HuH-7.5 (cell line): ENCODE measurements at places on chromosomes 16 and 17.
A peak's percentile ranks its signal among the peaks of the same experiment; 100 is the strongest.

DNA sequence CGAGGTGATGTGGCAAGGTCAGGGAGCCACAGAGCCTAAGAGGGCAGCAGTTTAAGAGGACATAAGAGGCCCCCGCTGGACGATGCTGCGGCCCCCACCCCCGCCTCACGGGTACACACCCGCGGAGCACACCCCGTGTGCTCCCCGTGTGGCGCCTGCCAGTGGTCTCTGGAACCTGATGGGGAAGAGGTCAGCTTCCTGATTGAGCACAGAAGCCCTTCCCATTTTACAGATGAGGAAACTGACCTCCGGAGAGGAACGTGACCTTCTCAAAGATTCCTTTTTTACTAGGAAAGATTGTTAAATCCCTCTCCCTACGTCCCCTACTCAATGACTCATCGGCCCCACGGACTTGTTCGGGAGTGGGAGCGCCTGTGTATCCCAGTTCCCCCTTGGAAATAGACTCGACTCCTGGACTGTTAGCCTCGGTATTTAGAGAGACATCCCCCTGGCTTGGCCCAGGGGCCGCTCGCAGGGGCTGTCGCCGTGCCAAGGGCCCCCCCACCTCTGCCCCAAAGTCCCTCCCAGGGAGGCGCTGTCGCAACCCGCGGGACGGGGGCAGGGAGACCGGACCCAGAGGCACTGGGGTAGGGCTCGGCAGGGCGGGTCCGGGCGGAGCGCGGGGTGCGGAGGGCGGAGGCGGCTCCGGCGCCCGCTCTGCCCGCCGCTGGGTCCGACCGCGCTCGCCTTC is at the start of gene ABCC3:
TSS of gene ABCC3 (plus strand) at position 658 of the 691 bp plus-strand sequence. CDS start 56 bp downstream, outside the sequence.
- DNase-seq, result peak; percentile 77

GRCh38 chr16:89378947-89379771 is 111.2 kb downstream of the ANKRD11 start:
- DNase-seq, result no peak

GRCh38 chr16:5354645-5355044 is 257.1 kb upstream of the EEF2KMT start:
- no peak for DNase-seq

DNA sequence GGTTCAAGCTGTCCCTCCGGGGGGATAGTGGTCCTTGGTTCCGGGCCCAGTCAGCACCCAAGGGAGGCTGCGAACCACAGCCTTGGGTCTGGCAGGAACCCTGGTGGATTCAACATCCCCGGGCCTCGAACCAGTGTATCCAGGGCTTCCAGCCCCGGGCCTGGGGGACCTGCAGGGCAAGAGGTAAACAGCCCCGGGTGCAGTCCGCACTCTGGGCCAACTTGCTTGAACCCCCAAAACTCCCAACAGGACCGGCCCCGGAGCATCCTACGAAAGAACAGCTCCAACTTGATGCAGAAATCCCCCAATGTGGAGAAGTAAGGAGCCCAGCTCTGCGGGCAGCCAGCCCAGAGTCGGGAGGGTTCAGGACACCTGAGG is 1.5 kb upstream of the NEURL4 start:
- DNase-seq, result no peak

DNA sequence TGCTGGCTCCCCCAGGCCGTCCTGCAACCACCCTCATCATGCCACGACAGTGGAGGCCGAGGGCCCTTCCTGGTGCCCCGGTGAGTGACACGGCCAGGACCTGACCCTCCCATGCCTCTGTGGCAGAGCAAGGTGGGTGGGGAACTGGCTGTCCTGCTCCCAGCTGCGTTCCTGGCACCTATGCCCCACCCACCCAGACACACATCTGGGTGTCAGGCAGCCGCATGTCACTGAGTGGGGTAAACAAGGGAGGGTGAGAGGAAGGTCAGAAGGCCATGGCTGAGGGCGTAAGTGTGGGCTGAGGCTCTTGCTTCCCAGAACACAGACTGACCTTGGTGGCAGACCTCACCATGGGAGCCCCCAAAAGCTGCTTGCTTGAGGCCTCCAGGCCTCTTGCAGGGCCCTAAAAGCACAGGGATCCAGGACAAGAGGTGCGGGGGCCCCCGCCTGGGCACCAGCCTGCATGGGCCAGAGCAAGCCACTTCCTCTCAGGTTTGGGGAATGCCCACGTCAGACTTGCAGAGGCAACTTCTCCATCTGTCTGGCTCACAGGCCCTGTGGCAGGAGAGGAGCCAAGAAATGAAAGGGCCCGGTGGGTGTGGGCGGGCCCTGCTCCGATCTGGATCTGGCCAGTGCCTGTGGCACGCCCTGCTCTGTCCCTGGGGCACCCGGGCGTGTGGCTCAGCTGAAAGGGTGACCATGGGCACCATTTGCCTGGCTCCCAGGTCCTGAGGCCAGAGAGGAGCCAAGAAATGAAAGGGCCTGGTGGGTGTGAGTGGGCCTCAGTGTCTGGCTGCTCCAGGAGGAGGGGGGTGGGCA is 3.9 kb upstream of the CCDC57 start:
- DNase-seq, result no peak

- DNase-seq, result no peak
Measured at GRCh38 chr17:21268596-21269188, 15.5 kb upstream of the NATD1 start.

DNA sequence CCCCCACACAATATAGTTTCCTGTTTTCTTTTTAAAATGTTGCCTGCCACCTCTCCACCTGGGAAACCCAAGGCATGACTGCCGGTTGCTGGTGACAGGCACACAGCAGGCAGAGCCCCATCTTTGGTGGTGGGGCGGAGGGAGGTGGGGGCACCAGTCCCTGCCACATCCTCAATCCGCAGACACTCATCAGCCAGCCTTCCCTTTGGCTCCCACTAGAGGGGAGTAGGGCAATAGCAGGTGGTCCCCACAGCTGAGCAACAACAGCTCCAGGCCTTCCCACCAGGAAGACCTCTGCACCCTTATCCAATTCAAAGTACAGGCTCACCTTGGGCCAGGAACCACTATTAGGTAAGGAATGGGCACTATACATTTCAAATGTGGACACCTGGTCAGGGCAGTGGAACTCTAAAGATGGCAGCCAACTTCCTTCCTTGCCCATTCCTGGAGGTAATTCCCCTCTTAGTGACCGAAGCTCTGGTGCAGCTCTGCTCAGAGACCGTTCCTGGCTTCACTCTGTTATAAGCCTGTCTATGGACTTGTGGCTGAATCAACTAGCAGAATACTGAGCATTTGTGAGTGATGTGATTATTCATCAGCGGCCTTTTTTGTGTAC is 13.9 kb downstream of the RECQL5 start:
- DNase-seq, result no peak

GRCh38 chr16:24721830-24722238 is 7.6 kb upstream of the TNRC6A start:
- no peak for DNase-seq

DNA sequence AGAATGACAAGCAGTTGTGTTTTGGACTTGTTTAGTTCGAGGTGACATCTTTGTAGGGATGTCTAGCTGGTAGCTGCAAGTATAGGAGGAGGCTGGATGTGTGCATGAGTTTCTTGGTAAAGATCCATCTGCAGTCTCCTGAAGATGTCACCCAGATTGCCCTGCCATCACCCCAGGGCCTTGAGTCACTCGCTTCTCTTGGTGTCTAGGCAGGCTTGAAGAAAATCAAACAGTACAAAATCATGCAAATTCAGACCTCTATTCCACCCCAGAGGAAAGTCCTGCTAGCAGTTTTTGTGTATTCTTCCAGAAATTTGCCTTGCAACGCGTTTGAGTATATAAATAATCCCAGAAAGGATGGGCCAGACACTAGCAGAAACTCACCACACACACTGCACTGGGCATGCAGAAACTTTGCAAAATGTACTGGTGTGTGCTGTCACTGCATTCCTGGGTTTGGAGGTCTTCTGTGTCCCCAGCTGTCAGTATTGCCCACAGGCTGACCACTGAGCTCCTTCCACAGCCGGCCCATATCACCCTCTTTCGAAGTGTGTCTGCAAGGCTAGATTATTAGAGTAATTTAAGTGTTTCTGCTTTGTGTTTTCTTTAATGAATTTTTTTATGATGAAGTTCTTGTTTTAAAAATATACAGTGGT is 51.5 kb downstream of the TENT4B start:
- DNase-seq, result no peak
